ENCODE measurements at places on chromosomes 11 and 22.

DNA sequence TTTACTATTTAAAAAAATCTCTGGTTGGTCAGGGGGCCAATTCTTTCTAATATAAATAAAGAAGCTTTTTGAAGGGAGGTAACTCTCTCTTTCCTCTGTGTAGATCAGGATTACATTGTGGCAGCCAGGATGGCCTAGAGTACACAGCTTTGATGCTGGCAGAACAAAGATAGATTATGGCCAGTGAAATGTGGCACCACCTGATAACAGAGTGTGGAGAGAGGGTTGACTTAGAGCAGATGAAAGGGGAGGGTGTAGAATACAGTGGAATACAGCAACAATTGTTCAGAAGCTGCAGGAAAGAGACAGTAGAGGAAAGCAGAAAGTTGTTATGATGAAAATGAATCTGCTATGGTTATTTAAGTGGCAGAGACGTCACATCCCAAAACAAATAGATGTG is 99.0 kb downstream of the FAR1 start:
- DNase-seq, result no peak

GRCh38 chr11:40514124-40514523 is 945.3 kb downstream of the LRRC4C start:
- no peak for DNase-seq

DNA sequence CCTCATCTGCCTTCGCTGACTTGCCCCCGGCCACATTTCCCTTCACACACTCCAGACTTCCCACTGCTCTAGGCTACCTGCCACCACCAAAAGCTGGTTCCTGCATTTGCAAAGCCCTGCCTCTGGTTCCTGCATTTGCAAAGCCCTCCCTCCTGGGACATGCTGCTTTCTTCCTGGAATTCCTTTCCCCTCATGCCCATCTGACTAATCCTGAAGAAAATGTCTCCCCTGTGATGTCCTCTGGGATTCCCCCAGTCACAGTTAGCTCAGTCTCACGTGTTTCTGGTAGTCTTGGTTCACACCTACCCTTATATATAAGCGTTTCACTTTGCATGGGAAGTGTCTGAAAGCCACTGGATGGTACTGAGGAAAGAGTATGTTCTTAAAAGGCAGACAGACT is 206.9 kb downstream of the DBX1 start:
- peak; percentile 49 for DNase-seq

- no peak for DNase-seq
Observed at GRCh38 chr11:117851106-117851505, 25.4 kb downstream of the FXYD6 start.

DNA sequence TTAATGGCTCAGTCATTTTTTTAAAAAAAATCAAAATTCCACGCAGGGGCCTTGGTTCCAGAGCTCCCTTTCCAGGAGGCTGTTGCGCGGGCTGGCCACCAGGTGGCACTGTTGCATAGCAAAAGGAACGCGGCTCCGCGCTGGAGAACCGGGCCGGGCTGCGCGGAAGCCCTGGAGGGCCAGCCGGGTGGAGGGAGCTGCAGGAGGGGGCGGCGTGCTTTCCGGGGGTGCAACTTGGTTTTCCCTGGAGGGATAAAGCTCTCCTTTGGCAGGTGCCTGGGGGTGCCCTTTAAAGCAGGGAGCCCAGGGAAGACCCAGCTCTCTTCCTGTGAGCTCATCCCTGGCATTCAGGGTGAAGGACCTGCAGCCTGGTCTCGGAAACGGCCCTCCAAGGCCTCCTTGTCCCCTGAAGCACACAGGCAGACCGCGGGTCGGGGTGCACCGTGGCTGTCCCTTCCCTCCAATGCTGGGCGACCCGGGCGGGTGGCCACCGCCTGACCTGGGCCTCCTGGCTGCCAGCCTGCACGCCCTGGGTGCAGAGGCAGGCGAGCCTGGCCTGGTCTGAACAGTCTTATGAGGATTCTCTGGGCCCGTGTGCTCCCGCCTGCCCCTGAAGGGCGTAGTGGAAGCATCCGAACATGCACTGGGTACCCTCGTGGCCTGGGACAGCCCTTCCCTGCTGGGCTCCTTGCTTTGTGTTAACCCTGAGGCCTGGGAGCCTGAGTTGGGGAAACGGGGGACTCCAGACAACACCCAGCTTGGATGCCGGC is 23.4 kb downstream of the KRTAP5-5 start:
- peak; percentile 90 for DNase-seq

GRCh38 chr11:113314065-113314388 is 356 bp upstream of the TTC12 start:
- no peak for DNase-seq

DNA sequence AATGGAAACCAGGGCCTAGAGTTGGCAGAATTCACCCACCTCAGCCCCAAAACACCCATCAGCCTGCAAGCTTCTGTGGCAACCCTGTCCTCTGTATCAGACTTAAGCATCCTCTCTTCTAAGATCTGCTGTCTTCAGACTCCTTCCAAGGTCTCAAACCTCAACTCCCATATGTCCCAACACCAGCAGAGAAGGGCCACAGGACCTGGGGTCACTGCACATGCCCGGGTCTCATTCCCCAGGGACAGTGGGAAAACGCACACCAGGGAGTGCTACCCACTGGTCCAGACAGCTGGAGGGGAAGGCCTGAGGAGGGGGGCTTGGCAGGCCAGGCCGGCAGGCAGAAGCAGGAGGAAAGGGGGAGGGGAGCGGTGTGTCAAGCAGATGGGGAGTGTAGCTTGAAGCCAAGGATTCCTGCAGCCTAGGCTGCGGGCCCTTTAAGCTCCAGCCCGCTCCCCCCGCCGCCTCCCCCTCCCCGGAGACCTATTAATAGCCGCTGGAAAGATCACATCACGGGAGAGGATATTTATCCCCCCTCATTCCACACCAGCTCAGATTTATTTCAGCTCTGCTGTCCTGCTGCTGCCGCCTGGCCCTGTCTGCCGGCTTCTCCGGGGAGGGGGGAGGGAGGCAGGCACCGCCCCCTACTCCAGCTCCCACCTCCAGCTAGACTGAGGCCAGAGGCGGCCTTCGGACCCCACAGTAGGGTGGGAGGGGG is 16.7 kb downstream of the BCL9L start:
- DNase-seq, result peak; percentile 82

DNA sequence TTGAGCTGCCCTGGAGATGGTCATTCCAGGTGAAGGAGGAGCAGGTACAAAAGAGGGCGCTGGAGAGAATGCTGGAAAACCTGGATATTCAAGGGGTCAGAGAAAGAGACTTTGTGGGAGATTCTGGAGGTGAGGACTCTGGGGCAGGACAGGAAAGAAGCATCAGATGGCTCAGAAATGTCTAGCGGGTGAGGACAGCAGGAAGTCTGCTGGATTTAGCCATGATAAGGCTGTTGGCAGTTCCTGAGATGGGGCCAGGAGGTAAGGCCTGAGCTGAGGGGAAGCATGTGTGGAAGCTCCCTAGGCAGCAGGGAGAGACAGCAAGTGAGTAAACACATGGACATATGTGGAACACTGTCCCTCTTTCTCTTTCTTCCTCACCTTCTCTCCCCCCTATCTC is 1.5 kb downstream of the UPB1 start:
- DNase-seq, result no peak

DNA sequence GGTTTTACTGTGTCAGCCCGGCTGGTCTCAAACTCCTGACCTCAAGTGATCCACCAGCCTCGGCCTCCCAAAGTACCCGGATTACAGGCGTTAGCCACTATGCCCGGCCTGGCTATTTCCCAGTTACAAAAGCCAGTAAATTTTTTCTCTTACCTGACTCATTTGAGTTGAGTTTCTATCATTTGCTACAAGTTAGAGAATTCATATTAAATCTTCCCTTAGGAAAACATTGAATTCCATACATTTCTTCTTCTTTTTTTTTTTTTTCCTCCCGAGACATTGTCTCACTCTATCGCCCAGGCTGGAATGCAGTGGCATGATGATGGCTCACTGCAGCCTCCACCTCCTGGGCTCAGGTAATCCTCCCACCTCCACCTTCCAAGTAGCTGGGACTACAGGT is 26.0 kb downstream of the CHEK2 start:
- DNase-seq, result no peak

DNA sequence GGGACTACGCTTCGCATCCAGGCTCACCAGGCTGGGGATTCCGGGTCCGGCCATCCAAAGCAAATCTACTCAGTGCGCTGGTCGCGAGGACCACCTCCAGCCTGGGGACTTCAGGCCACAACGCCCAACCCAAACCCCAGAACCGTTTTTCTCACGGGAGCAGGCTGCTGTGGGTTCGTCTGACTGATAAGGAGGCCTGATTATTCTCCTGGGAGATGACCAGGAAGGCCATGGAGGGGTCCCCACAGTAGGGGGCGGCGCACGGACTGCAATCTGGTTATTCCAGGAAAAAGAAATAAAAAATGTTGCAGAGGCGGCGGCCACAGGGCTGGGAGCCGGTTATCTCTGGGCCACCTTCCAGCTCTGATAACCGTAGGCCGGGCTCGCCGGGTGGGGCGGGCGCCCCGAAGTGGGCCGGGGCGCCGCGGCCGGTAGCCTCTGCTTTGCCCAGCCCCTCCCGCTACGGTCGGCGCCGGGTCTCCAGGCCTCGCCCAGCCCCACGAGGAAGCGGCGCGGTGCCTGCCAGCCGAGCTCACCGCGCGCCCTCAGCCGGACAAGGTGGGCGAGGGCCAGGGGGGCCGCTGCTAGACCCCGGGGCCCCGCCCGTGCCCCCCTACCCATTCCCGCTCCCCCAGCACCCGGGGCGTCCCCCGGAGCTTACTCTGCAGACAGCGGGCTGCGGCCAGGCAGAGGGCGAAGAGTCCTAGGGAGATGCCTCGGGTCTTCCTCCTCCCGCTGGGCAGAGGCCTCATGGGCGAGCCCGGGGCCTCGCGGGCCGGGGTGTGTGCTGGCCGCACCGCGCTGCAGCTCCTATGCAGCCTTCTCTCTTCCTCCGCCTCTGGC is 446 bp downstream of the VSTM5 start:
- DNase-seq, result peak; percentile 32

- DNase-seq, result no peak
Observed at GRCh38 chr22:48581796-48582469, 1245.7 kb downstream of the BRD1 start.

- DNase-seq, result no peak
Observed at GRCh38 chr11:66845143-66845875, 2.1 kb downstream of the RCE1 start.

DNA sequence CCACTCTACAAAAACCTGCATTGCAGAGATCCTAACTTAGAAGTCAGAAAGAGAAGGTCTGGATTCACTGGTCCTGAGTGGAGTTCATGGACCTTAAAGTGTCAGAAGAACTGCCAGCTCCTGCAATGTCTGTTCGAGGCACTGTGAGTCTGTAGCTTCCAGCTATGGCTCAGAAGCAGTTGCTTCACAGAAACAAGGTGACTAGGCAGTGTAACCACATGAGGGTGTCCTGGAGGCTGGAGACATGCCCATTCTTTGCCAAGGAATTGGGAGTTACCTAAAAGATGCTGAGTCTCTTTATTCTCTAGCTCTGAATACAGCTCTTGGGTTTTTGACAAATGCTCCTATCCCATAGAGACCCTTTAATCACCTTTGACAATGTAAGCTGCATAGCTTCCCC is 130.5 kb downstream of the SPON1 start:
- no peak for DNase-seq

DNA sequence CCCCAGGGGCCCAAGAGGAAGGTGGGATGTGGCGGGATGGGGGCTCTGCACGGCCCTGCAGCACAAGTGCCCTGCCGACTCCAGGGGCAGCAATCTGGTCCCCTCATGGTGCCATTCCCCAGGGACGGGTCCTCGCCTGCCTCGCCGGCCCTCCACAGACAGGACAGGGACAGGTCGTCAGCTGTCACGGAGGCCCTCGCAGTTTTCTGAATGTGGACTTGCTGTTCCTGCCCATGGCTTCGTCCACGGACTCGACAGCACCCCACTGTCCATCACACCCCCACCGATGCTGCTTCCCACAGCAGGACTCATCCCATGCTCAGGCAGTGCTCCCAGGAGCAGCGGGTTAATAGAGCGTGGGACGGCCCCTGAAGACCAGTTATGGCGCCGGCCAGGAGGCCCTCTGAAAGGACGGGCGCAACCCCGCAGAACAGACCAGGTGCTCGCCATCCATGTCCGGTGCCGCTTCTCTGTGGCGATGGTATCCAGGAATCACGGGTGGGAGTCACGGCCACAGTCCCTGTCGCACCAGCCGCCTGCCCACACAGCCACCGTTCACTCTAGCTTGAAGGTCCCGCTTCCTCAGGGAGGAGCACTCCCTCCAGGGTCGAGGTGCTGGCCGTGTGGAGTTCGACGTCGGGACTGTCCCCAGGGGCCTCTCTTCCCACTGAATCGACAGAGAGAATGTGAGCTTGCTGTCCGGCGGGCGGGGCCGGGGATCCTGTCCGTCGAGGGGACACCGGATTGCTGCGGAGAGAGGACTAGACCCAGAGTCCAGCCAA is 18.5 kb upstream of the MUC2 start:
- DNase-seq, result no peak

DNA sequence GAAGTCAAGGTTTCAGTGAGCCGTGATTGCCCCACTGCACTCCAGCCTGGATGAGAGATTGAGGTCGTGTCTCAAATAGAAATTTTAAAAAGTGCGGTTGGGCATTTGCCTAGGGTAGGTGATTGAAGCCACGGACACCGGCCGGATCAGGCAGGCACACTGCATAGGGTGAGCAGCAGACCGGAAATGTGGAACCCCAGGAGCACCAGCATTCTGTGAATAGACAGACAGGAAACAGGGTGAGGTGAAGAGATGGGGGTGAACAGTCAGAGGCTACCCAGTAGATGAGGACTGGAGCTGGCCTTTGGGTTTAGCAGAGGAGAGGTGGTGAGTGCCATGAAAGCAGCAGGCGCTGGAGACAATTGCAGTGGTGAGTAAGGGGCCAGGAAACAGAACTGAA is 43.5 kb downstream of the PPFIA1 start:
- no peak for DNase-seq

DNA sequence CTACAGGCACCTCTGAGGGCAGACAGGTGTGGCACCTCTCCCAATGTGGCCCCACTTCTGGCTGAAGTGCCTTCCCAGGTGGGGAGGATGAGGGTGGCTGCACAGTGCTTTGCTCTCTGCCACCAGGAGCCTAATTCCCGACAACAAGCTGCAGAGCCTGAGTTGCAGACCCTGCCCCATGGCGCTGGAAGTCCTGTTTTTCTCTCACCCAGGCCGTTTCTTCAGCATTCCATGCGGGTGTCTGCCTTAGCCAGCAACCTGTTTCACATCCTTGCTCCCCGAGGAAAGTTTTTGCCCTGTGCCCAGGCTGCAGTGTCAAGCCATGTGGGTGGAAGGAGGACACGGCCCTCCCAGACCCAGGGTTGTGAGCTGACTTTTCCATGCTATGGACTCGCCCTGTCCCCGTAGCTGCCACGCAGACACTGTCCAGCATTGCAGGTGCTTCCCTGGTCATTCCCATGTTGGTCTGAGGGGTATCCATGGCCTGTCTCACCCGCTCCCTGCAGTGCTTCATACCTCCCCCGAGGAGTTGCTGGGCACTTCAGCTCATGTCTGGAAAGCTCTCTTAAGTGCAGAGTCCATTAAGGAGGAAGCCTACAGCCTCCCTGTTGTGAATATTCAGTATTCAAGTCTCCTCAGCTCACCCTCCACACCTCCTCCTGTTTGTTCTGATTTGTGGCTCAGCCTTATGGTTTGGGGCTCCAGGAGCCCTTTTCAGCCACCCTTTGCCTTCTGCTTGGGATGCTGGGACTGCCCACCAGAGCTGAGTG is 2.9 kb downstream of the DAGLA start:
- no peak for DNase-seq

- peak; percentile 83 for DNase-seq
Observed at GRCh38 chr11:119340335-119341221, at the start of gene C1QTNF5. Gene C1QTNF5 (minus strand): TSS chr11:119340883. CDS start chr11:119340397, 486 bp downstream.
